ENCODE measurements at places on chromosomes 4 and X.

- no peak for DNase-seq
These were observed 23.8 kb upstream of the GK2 start for GRCh38 chr4:79431839-79432238.

DNA sequence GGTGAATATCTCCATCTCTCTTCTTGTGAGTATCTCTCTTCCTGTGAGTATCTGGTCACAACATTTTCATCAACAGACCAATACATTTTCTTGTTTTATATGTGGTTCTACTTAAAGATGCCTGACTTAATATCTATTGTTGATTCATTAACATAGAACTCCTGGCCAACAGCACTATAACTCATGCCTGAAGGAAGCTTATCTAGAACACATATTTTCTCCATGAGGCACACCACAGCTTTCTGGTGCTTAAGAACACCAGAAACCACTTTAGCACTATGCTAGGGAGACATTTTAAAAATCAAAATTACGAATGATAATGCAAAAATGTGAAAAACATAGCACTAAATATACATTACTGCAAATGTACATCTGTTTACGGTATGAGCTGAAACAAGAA, 190.4 kb downstream of the GABRB1 start:
- no peak for DNase-seq

GRCh38 chr4:30653291-30653690, 66.9 kb upstream of the PCDH7 start:
- DNase-seq: no peak

- no peak for DNase-seq
These were observed 13.7 kb upstream of the SMIM20 start for GRCh38 chr4:25900310-25900709.

DNA sequence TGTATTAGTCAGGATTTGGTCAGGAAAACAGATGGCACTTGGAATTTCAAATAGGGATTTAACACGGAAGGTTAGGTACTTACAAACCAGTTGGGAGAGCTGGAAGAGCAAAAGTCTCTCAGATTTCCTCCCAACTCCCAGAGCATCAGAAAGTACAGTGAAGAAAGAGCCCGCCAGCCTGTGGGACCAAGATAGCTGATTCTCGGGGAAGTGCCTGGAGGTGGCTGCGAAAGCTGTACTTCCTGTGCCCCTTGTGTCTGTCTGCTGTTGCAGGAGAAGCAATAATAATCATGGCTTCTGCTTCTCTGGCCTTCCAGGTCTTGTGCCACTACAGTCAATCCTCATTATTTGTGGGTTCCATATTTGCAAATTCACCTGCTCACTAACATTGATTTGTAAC, 221.0 kb upstream of the BCOR start:
- DNase-seq: no peak

GRCh38 chr4:8533274-8533865, 46.8 kb upstream of the GPR78 start:
- DNase-seq: no peak

GRCh38 chrX:96763608-96764007, 79.0 kb downstream of the DIAPH2 start:
- DNase-seq: no peak

DNA sequence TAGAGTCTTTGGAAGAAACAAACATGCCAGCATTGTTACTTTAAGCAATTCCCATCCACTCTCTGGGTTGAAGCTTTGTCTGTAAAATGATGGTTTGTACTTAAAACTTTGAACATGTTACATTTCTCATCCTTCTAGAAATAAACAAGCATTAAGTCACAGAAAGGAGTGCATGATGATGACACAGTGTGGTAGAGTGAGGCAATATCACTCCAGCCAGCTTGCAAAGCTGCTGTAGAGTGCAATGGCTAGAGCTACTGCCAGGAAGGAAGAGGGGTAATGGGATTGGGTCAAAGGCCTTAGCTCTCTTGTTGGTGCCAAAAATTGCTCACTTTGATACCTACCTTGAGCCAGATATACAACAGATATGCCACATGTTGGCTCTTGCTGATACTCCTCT, 12.3 kb upstream of the ENOX2 start:
- DNase-seq: no peak

- DNase-seq: no peak
These were observed 46.6 kb downstream of the MAOA start for GRCh38 chrX:43702660-43703059.

DNA sequence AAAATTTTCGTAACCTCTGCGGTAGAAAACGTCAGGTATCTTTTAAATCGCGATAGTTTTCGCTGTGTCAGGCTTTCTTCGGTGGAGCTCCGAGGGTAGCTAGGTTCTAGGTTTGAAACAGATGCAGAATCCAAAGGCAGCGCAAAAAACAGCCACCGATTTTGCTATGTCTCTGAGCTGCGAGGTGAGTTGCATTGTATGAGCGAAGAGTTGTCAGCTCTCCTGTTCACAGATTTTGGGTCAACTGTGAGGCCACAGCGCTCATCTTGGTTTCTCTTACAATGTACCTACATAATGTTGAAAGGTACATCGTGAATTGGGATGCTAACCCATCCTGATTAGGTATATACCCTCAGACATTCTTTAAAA, 486 bp downstream of the CLCN3 start:
- no peak for DNase-seq

DNA sequence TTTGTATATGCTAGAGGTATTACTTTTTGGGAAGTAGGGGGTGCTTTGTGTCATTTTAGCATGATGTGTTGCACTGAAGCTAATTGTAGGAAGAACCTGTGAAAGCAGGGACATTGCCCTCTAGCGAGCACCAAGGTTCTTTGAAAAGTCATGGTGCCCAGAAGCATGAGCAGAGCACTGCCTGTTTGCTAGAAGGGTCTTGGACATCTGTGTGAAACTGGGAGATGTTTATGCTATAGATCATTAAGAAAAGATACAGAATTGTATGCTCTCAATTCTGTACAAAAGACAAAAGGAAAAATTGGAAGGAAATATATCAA, 14.7 kb downstream of the GRPR start:
- no peak for DNase-seq

- DNase-seq: no peak
These were observed 37.7 kb downstream of the ACE2 start for GRCh38 chrX:15563056-15563455.

DNA sequence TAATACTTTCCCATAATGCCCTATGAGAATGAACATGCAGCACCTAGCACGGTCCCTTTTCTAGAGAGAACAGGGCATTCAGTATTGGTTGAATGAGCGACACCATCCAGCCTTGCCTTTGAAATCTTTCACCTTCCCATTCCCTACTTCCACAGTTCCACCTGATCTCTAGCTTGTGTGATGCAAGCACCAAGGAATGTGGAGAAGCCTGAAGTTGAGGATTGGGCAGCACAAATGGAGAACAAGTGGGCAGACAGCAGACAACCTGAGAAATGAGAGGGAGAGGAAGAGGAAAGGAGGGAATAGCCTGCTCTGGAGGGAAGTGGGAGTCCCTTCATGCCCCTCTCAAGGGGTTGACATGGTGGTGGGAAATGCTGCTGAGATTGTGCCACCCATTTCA, 365.1 kb upstream of the CXorf51A start:
- no peak for DNase-seq

DNA sequence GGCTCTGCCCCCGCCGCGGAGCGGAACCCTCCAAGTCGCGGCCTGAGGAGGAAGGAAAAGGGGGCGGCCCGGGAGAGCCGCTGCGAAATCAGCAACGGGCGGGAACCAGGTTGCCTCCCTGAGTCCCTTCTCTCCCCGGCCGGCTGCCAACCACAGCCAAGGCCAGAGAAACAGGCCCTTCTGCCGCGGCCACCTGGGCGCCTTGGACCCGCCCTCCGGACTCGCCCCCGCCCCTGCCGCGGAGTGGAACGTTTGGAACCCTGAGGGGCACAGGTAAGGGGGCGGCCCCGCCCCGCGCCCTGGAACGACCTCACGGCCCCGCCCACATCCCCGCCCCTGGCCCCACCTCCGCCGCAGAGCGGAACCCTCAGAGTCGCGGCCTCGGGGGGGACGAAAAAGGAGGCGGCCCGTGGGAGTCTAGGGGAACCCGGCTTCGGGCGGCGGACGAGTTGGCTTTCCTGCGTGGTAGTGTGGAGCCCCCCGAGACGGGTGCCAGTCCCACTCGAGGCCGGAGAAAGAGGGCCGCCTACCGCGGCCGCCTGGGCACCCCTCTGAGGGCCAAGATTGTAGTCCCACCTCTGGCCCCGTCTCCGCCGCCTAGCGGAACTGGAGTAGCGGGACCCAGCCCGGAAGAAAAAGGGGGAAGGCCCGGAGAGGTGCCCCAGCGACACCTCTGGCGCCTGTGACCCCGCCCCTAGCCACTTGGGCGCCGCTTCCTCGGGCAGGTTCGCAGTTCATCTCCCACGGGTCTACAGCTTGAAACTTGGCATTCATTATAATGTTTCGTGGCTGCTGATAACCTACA, 669 bp upstream of the PHKA2 start:
- no peak for DNase-seq

- DNase-seq: no peak
These were observed 140.9 kb upstream of the ANK2 start for GRCh38 chr4:112908511-112908910.

- DNase-seq: no peak
These were observed 579.0 kb downstream of the INPP4B start for GRCh38 chr4:142267101-142267500.

- DNase-seq: no peak
These were observed 863.6 kb upstream of the IGFBP7 start for GRCh38 chr4:57973819-57974218.

DNA sequence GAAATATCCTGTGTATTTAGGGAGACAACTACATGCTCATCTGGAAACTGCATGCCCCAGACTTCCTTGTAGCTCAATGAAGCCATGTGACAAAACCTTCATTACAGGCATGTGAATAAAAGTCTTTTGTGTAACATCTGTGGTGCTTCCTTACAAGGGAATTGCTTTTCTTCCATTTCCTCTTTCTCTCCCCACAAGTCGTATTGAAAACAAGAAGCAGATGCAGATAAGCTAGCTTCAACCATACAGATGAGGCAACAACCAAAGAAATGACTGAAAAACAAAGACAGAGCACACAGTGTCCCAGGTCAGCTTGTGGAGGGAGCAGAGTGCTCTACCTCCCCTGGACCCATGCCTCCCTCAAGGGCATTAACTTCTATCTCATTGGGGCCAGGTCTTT, 115.8 kb upstream of the INPP4B start:
- DNase-seq: no peak

DNA sequence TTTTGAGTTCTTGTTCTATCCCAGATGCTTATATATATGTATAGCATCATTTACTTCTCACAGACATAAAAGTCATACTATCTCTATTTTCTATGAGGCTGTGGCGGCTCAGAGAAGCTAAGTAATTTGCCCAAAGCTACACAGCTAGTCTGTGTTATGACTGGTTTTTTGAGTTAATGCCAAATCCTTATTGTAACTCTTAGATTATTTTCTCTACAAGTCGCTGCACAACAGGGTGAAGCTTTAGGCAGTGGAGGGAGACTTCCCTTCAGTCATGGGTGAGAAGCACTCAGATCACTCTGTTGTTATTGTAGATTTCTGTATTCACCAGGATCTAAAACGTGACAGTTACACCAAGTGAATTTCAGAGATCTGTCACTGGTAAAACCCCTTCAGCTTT, 48.1 kb downstream of the WWC2 start:
- no peak for DNase-seq

GRCh38 chrX:114047558-114047957, 536.3 kb upstream of the HTR2C start:
- DNase-seq: no peak

DNA sequence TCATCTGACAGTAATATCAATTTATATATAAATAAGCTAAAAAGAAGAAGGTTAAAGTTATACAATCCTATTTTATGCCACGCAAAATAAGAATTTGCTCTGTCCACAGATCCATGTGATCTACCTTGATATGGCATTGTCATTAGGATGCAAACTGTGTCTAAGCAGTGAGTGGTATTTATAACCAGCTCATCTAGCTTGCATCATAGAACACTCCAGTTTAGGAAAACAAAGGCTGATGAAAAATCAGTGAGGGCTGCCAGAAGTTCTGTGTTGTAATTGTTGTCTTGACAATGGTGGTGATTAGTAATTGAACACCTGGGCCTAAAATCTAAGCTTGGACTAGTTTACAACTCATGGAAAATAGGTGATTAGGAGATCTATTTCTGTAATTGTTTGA, 111.0 kb downstream of the CPE start:
- DNase-seq: no peak

DNA sequence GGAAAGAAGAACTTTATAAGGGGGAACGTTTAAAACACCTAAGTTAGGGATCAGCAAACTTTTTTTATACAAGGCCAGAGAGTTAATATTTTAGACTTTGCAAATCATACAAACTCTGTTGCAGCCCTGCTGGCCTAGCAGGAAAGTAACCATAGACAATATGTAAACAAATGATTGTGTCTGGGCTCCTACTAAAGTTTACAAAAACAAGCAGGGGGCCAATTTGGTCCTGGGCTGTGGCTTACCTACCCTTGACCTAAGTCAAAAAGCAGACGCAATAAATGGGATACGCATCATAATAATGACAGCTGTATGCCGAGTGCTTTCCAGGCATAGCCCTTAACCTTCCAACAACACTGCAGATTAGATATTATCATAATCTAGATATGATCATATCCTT, 4.9 kb downstream of the TASL start:
- no peak for DNase-seq

All from BJ (cell line).